ENCODE measurements at places on chromosomes 6 and 20.

DNA sequence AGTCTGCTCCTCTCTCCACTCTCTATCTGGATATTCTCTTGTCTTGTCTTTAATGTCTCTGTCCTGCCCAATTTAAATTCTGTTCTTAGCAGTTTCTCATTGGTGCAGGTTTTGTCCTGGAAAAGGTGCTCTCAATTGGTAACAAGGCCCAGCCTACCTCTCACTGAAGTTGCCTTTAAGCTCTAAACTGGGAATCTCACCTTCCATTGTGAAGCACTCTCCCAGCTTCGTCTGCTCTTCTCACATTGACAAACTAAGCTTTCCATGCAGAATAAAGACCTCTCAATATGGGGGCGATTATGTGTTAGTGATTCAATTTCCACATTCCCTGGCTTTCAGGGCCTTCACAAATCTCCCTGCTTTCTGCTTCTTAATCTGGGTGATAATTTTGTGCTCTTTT, 1712.2 kb downstream of the GRIK2 start:
- DNase-seq: no peak

DNA sequence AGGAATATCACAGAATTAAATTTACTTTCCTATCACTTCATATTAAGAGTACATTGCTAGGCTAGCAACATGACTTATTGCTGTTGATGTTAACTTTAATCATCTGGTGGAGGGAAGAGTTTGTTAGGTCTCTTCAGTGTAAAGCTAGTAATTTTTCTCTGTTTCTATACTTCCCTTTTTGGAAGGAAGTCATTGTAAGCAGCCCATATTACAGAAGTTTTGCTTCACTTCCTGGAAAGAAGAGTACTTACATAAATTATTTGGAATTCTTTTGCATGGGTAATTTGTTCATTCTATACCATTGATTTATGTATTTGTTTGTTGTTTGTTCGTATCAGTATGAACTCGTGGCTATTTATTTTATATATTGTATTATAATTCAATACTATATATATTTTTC, 405.2 kb downstream of the RFPL4B start:
- no peak for DNase-seq

DNA sequence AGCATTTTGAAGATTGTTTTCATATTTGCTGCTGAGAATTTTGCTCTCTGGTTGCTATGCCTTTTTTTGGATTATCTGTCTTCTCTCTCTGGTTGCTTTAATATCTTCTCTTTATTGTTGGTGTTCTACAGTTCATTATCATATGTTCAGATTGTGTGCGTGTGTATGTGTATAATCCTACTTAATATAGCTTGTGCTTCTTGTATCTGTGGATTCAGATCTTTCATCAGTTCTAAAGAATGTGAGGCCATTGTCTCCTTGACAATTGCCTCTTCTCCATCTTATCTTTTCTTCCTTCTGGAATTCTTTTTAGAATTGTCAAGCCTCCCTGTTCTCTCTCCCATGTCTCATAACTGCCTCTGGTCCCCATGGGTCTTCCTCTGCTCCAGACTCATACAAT, 195.4 kb downstream of the CDC5L start:
- DNase-seq: no peak

- no peak for DNase-seq
Observed at GRCh38 chr20:52160621-52161204, 30.9 kb downstream of the ZFP64 start.

DNA sequence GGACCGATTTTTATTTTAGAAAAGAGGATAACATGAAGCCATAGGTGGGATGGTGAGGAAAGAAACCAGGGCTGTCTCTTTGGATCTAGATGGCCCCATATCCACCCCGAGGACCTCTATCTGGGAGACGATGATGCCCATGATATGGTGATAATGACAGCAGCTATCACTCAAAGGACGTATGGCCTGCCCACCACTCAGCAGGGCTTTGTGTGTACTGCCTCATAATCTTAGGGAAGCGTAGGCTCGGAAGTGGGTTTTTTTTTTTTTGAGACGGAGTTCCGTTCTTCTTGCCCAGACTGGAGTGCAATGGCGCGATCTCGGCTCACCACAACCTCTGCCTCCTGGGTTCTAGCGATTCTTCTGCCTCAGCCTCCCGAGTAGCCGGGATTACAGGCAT, 8.2 kb upstream of the TAF8 start:
- DNase-seq: no peak

GRCh38 chr6:112007805-112008204, 46.1 kb upstream of the CCN6 start:
- no peak for DNase-seq

DNA sequence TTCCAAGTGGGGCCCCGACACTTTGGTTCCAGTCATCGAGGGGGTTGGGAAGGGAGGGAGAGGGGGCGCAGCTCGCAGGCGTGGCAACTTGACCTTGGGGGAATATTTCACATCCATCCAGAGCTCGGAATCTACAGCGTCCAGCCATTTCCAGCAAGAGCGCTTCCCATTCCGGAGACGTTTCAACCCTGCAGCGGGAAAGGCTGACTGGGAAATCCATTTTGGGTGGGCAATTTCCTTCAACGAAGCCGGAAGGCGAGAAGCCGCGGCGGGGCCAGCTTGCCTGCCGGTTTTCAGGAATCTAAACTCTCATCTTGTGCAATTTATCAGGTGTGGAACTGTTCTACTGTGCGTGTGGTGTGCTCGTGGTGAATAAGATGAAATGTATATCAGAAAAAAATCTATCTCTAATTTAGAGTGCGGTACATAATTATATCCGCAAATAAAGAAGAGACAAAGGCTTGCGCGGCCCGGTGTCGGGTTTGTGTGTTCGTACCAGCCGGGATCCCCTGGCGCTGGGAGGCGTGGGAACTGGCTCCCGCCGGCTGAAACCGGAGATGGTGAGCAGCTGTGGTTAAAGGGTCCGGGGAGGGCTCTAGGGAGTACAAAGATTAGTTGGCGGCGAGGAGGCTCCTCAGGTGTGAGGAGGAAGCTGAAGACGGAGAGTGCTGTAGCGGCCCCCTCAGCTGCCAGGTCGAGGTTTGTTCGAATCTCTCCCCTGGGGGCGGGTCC, 4.8 kb downstream of the SLC32A1 start:
- no peak for DNase-seq

DNA sequence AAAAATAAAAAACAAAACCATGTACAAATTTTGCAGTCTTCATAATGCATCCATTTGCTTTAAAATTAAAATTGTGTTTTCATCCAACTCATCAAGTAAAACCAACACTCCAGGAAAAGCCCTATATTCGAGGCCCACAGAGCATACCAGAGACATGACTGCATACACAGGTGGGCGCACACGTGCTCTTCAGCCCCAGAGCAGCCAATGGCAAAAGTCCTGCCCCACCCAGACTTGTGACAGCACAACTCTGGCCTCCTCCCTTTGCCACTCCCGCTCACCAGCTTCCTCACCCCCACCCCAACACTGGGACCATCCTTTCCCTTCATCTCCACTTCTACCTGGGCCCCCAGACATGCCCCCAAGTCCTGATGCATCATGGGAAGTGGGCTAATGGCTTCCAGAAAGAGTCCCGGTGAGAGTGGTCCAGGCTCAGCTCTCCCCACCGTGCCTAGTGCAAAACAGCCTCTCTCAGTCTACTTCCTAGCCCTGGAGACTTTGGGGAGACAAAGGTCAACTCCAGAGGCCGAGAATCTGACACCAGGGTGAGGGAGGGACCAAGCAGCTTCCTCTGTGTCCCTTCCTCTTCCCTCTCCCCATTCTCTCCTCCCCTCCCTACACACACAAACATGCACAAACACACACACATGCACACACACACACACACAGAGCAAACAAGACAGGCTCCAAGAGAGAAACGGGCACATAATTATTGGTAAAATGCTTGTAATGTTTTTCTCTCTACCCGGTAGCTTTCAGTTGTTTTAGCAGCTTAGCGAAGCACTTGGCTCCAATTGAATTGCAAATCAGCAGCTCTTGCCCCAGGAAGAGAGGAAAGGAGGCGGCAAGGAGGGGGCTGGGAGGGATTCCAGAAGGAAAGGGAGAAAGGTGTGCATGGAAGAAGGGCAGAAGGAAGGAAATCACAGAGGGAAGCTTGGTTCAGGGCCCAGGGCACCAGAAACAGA, 14.3 kb downstream of the GRM4 start:
- no peak for DNase-seq

GRCh38 chr6:44435500-44435899, 48.0 kb downstream of the CDC5L start:
- DNase-seq: no peak

DNA sequence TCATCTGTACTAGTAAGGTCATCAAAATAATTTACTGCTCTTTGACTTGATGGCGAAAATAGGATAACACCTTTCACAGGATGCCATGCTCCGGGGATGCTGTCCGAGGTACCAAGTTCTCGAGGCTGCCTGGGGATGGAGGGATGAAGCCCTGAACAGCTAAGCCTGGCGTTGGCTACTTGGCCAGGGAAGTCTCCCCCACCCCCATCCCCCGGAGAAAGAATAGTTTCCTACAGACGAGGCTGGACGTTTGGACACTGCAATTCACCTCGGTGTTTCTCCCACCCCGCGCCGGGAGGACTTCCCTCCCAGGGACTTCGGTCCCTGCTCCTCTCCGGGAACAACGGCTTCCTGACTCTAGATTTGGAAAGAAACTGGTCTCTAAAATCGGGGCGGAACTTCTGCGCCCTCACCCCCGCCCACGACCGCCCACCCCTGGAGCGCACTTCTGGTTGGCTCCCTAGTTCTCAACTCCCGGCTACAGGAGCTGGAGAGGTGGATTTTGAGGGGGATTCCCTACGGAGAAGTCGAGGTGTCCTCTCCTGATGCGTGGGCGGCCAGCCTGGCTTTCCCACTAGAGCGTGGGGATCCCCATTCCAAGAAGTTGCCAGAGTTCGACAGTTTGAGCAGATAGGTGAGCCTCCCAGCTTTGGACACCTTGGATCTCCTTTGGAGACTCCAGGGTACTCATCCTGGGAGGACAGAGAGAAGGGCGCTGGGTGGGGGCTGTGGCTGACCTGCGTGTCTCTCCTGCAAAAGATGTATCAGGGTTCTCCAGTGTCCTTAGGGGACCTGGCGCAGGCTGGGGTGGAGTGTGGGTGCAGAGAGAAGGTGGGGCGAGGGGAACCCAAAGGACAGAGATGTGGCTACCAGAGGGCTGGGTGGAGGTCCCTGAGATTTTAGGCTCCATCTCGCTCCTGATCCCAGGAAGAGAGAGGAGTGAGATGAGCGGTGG, 1.1 kb downstream of the PCSK2 start:
- no peak for DNase-seq

DNA sequence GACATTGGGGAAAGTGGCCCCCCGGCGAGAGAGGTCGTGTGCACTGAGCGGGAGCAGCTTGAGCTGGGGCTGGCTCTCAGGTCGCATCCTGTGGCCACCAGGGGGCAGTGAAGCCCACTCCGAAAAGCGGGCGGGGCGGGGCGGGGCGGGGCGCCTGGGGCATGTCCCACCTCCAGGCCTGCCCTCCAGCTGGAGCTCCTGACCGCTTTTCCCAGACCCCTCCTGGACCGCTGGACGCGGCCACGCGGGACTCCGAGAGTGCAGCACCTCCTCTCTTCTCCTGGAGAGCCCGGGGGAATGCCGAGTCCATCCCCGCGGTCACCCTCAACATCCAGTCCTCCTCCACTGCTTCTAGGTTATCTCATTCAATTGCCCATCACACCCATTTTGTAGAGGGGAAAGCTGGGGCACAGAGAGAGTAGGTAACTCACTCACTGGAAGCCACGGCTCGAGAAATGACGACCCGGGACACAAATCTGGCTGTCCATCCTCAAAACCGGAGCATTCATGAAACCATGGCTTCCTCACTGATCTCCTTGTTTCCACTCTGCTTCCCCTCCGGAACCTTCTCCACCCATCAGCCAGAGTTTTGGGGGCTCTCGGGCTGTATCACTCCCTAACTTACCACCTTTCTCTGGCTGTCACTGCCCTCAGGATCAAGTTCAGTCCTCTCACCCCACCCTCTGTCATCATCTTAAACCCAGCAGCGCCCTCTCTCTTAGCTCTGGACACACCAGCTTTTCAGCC, 24.1 kb downstream of the COX4I2 start:
- DNase-seq: peak; percentile 72

DNA sequence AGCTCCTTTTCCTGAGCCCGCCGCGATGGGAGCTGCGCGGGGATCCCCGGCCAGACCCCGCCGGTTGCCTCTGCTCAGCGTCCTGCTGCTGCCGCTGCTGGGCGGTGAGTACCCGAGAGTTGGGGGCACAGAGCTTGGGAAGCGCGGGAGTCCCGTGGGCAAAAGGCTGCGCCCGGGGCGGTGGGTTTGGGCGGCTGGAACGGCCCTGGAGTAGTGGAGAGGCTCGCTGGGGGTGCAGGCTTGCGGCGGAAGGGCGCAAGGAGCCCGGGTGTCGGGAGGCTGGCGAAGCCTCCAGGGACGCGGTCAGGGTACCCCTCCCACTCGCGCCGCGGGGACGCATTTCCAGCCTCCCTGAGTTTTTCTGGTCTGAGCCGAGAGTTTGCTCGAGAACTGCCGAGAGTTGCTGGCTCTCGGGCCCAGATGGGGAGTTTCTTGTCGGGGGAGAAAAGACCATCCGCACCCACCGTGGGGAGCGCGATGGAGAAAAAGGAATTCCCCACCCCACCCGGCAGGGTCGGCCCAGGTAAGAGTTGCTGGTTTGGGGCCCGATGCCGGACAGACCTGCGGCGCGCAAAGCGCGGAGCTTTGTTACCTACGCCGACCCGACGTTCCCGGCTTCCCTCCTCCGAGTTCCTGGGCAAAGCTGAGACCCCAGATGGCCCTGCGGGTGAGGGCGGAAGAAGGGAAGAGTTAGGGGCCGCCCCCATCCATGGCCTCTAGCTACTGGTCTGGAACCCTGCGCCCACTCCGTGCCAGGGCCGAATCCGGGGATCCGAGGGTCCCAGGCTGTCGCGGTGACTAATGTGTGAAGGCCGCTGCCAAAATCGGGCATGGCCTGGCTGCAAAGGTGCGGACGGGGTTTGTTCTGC, 584 bp downstream of the PTK7 start:
- DNase-seq: no peak

DNA sequence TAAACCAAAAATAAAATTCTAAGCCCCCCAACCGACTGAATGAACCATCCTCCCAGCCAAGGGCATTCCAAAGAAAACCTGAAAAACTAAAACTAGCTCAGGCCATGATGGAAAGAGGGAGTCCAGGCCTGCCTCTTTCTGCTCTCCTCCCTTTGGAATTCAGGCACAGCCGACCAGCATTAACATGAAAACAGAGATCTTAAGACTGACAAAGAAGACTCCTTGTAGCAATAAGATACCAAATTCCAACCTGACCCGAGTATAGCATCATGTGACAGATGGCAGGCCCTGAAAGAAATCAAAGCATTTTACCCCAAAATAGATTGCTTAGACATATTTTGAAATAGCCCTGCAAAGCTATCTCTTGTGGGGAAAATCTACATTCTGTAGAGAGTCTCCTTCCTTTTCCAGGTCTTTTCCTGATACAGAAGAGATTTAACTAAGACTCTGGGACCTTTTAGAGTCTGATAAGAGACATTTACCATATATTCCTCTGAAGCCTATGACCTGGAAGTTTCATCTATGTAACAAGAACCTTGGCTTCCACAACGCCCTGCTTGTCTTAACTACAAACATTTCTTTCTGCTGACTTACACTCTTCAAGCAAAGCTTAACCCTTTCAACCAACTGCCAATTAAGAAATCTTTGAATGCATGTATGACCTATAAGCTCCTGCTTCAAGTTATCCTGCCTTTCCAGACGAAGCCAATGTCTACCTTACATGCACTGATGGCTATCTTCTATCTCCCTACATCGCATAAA, 22.2 kb upstream of the TXLNB start:
- DNase-seq: no peak

Data from stimulated activated CD8-positive, alpha-beta memory T cell treated with anti-CD3 and anti-CD28 coated beads, Interleukin-12 subunit alpha, Interleukin-12 subunit beta, amount 100 ng/mL, for 1 hour (primary cell).